Skeletal muscle cell (primary cell): ENCODE measurements at places on chromosomes 11 and 22.

GRCh38 chr11:33575311-33575710, 125.3 kb downstream of the C11orf91 start:
- DNase-seq: no peak

DNA sequence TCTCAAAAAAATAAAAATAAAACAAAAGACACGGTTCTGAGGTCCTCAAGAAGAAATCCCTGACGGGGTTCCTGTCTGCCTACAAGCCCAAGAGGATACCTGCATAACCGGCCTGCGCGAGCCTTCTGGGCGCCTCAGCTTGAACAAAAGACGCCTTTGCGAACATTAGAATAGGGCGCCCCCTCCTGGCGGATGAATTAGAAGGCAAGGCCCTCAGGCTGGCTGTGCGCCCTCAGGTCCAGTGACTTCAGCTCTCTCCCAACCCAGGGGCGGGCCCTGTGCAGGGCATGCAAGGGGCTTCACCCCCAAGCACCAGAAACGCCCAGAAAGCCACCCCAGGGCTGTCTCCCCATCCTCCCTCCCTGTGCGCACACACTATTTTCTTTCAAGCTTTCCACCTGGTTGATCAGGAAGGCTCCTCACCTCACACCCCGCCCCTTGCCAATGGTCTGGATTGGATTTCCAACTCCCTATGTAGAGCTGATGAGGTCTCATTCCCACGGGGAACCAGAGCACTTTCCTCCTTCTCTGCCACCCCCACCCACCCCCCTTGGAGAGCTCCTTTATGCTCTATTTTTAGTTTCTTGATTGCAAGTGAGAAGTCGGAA, 273.3 kb downstream of the BUD13 start:
- no peak for DNase-seq

DNA sequence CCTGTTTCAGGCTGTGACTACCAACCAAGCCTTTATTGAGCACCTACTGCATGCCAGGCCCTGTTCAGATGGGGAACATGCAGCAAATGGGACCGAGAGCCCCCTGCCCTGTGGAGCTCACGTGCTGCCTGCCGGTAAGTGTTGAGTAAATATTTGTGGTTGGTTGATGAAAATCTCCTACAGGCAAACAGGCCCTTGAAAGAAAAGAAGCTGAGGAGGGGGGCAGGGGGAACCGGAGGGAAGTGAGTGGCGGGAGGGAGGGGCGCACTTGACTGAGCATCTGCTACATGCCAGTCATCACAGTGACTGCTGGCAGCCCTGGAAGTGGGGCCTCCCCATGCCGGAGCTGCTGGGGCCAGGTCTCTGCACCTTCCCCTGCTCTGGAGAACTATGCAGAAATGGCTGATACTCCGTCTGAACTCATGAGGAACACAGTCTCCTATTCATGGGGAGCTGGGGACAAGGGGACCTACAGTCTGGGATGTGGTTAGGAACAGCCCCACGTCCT, 34.2 kb downstream of the MACROD1 start:
- DNase-seq: no peak

DNA sequence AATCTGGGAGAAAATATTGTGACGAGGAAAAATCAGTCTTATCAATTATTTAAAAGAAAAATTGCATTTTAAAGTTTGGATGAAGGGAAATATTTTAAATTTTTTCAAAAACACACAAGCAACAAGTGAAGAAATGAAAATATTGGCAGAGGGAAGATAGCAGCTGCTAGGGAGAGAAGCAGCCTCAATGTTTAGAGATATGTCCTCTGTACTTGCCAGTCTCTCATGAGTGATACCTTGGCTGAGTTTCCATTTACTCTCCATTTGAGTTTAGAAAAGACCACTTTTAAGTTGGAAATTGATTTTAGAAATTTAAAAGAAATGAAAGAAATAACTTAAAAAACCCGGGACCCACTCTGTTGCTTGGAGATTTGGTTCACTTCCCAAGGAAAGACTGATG, 88.6 kb upstream of the DBX1 start:
- DNase-seq: no peak

- no peak for DNase-seq
Measured at GRCh38 chr11:79078456-79078855, 362.4 kb downstream of the TENM4 start.

DNA sequence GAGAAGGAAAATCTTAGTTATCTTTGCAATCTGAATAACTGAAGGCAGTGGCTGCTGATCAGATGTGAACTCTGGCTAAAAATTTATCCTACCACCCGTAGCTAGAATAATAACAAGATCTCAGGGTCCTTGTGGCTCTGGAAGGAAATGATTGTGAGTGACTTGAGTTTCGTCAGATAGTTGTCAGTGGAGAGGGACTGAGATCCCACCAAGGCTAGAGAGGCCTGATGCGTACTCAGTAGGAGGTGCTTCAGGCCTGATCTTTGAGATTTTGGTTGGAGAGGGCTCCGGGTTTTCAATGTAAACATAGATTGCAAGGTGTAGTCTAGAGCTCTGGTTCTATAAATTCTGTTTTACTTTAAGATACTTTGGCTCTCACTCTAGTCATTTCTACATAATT, 1.4 kb downstream of the MADD start:
- no peak for DNase-seq

DNA sequence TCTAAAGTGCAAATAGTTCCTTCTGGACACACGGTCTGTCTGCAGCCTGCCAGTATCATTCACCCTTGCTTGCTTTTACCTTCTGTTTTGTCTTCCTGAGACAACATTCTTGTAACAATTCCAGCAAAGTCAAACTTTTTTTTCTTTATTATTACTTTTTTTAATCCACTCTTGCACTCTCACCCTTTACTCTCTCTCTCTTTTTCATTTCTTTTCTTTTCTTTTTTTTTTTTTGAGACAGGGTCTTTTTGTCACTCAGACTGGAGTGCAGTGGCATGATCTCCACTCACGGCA, 53.7 kb downstream of the MCHR1 start:
- DNase-seq: no peak
